ENCODE measurements at places on chromosomes 4 and X. TPM values are rescaled to one million over a fixed set of nuclear protein-coding genes. Genes with fewer than 3 reads are reported as not detected.

The PRDM8 gene
- 4.8 TPM for total RNA-seq

The DCAF12L2 gene
- total RNA-seq = not detected

The EMD gene
- total RNA-seq = 48.8 TPM

The STK32B gene
- 2.4 TPM for total RNA-seq

The LRAT gene
- 2.4 TPM for total RNA-seq

The NDNF gene
- total RNA-seq = 9.3 TPM

The TMPRSS11B gene
- total RNA-seq = not detected

The CDKL2 gene
- total RNA-seq = not detected

The FUNDC2 gene
- 100 TPM for total RNA-seq

The GAGE12E gene
- not detected for total RNA-seq

The SSX4B gene
- not detected for total RNA-seq

The CLRN2 gene
- total RNA-seq = not detected

The TRIML1 gene
- not detected for total RNA-seq

The ADGRA3 gene
- total RNA-seq = 13.7 TPM

The EFHC2 gene
- total RNA-seq = not detected

The CPE gene
- total RNA-seq = 154 TPM

The GATA1 gene
- total RNA-seq = not detected

The ADGRG2 gene
- 8.3 TPM for total RNA-seq

The TMEM150C gene
- total RNA-seq = 92.4 TPM

The RBMX2 gene
- 11.3 TPM for total RNA-seq

The RXFP1 gene
- total RNA-seq = 0.13 TPM

The NKAP gene
- 4.1 TPM for total RNA-seq

The GPM6B gene
- 4.9 TPM for total RNA-seq

The BBS7 gene
- 6.2 TPM for total RNA-seq

The STBD1 gene
- total RNA-seq = 49.3 TPM

The TMSB15A gene
- not detected for total RNA-seq

All from omental fat pad (tissue), 4 donors.